ENCODE measurements at places on chromosomes 11 and 22.

DNA sequence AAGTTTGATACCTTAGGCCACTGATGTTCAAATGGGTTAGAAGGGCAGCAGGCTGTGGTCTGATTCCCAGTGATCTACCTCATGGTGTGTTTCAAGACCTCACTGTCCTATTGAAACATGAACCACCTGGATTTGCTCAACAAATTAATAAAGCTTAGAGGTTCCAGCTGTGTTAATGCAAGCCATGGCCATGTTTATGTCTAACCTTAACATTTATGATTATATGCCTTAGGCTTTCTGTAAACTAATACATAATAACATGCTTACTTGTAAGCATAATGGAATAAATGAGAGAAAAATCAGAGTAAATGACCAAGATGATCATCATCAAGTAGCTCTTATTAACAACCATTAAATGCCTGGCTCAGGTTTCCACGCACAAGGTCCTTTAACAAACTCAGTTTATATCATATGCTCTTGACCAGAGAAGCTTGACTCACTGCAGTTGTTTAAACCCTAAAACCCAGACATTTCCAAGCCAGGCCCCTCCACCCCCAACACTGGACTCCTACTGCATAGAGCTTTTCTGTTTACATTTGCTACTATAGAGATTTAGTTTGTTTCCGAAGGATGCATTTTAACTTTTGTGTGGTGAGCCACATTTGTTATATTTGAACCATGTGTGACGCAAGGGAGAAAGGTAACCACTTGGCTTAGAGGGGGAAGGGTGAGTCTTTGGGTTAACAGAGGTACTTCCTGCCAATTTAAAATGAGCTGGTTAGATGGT is 43.7 kb downstream of the KREMEN1 start:
- no peak for DNase-seq

GRCh38 chr11:11605181-11605580 is 16.6 kb downstream of the GALNT18 start:
- no peak for DNase-seq

DNA sequence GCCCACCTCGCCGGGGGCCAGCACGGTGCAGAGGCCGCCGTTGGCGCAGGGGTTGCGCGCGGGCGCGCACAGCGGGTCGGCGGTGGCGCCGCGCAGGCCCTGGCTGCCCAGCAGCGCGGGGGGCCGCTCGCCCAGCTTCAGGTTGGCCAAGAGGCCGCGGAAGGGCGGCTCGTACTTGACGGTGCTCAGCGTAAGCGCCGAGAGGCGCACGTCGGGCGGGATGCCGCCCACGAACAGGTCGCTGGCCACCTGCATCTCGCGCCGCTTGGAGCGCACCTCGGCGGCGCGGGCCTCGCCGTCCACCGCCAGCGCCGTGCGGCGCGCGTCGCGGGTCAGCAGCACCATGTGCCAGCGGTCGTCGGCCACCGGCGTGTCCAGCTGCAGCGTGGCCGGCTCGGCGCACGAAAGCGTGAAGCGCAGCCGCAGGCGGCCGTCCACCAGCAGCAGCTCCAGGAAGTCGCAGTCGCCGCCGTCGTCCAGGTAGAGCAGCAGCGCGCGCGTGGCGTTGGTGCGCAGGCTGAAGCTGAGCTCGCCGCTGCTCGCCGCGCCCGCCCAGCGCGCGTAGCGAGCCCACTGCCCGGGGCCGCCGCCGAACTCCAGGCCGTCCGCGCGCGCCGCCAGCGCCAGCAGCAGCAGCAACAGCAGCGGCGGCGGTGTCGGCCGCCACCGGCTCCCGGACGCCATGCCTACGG is 9.8 kb downstream of the NRXN2 start:
- peak; percentile 42 for DNase-seq

DNA sequence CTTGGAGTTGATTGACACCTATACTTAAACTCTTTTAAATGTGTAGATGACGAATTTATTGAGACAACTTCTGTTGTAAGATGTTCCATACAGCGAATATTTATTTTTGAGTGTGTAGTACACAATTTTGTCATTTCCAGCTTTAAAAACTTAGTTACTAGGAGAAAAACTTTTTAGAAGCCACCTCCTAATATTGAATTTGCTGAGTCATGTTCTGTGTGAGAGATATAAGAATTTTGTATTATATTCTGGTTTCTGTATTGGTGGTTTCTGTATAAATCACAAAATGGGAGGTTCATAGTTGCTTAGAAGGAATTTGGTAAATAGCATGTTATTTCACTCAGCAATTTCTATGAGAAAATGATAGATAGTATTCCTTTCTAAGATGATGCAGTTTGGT is 171.3 kb downstream of the WNT11 start:
- no peak for DNase-seq

- DNase-seq = no peak
These were observed 127.5 kb downstream of the APIP start for GRCh38 chr11:34788642-34789041.

GRCh38 chr11:78876676-78877075 is 302.0 kb upstream of the NARS2 start:
- DNase-seq = no peak

- peak; percentile 89 for DNase-seq
These were observed 62.7 kb downstream of the DBX1 start for GRCh38 chr11:20097319-20098221.

All from uterus (tissue), 4 donors.